ENCODE measurements at places on chromosomes 12 and 14.

DNA sequence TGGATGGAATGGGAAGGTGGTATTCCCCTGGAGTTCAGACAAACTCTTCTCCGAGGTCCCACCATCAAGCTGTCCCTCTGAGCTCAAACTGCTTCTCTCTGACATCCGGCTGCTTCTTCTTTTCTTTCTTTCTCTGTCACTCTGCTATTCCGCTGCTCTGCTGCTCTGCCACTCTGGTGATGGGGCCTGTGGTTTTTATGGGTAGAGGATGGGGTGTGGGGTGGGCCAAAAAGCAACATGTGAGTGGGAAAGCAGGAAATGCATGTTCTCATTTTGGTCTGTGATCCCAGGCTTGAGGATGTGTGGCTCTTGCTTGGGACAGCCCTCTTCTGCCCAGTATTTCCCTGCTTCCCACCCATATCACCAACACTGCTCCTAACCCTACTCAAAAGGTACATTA is 30.6 kb downstream of the CLECL1 start:
- no peak for DNase-seq

DNA sequence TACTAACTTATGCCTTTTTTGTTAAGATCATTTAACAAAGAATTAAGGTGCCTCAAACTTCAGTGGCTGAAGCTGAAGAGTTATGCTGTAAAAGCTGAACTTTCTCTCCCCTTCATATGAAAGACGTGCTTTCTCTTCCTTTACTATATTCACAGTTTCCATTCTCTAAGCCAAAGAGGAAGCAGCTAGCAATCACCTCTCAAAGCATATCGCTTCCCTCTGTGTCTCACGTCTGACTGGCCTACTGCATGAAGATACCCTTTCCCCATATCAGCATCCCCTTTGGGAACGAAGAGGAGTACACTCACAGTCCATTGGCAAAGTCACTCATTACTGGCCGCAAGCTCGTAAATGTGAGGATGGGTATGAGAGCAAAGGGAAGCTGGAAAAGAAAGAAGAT is 34.9 kb downstream of the SLC11A2 start:
- DNase-seq, result no peak

DNA sequence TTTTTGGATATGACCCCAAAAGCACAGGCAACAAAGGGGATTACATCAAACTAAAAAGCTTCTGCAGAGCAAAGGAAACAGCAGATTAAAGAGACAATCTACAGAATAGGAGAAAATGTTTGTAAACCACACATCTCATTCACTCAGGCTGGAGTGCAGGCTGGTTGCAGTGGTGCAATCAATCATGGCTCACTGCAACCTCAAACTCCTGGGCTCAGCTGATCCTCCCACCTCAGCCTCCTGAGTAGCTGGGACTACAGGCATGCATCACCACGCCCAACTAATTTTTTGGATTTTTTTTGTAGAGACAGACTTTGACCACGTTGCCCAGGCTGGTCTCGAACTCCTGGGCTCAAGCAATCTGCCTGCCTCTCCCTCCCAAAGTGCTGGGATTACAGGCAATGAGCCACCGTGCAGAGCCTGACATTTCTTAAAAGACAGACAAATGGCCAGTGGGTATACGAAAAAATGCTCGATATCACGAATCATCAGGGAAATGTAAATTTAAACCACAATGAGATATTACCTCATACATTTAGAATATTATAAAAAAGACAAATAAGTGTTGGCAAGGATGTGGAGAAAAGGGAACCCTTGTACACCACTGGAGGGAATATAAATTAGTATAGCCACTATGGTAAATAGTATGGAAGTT is 9.8 kb downstream of the NCKAP5L start:
- DNase-seq, result no peak

- peak; percentile 57 for DNase-seq
These were observed 73.1 kb upstream of the CEP83 start for GRCh38 chr12:94532490-94533422.

- no peak for DNase-seq
These were observed 65.8 kb downstream of the KCNK10 start for GRCh38 chr14:88256997-88257950.

GRCh38 chr12:123916729-123917128 is 55.9 kb downstream of the CCDC92 start:
- no peak for DNase-seq

- no peak for DNase-seq
These were observed at the start of gene LYZ for GRCh38 chr12:69348162-69348938. TSS of gene LYZ (plus strand) at chr12:69348381. CDS start at chr12:69348409, 28 bp downstream.

- DNase-seq, result no peak
These were observed 164.5 kb downstream of the SLC38A4 start for GRCh38 chr12:46661110-46661845.

DNA sequence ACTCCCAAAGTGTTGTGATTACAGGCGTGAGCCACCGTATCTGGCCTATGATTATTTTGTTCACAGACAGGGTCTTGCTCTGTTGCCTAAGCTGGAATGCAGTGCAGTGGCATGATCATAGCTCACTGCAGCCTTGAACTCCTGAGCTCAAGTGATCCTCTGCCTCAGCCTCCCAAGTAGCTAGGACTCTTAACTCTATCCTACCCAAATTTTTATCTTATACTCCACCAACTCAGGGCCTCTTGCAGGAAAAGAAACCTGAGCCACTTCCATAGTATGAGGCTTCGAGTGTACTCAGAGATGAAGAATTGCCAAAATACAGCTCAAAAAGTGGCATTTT is 828 bp downstream of the MMAB start:
- no peak for DNase-seq

DNA sequence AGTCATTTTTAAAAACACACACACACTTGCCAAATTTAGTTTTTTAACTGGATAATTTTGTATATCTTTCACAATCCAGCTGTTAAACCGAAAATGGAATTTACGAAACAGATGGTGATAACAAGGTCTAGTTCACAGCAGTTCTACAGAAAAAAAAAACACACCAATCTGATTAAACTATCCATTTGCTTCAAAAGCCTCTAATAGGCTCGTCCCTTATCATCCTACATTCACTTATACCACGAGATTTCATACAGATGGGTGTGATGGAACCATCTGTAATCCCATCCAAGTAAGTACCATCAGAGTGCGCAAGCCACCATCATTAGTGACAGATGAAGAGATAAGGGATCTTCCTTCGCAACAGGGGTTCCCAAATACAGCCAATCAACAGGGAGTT is 20.1 kb downstream of the GCH1 start:
- DNase-seq, result no peak

DNA sequence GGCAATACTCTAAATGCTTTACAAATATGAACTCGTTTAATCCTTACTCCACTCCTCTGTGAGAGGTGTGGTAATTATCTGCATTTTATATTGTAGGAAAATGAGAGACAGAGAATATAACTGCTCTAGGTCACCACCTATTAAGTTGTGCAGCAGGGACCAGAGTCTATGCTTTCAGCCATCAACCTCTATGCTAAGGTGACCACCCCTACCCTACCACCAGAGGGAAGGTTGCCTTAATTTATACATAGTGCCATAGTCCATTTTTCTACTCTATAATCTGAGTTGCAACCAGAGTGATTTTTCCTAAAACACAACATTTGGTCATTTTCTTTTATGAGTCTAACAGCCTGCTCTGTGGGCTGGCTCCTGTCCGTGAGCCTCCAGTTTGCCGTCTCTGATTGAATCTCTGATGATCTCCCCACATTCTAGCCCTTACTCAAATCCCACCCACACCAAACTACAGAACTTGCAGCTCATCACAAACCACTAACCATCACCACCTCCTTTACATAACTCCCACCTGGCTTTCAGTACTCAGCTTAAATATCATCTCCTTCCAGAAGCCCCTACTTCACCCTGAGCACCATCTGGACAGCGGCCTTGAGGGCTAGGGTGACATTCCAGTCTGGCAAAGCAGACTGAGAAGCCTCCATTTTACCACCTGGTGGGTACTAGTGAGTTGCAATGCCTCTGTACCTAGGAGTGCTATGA is 126.6 kb downstream of the PPM1H start:
- DNase-seq, result no peak

DNA sequence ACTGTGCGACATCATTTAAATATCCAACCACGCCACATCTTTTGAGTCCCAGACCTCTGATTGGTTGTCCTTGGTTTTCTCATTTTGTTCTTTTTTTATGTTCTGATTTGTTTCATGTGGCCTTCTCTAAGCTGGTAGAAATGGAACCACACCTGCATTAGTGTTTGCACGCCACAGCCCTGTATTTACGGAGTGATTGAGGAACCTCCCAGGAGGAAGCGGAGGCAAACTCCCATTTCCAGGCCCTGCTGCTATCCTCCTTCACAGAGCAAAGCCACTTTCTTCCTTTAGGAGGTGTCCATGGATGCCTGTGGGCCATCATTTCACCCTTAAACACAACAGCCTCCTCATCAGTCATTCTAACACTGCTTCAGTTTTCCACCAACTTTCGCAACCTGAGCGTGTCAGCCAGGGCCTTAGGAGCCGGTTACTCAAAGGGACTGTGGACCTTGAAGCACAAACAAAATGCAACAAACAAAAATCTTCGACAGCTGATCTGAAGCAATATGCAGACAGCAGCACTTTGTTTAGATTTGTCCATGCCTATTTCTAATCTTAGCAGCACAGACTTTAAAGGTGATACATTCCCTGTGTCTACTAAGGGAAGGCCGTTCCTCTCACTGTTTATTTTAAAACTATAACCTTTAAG is 1258.1 kb upstream of the TMEM132C start:
- DNase-seq, result no peak

DNA sequence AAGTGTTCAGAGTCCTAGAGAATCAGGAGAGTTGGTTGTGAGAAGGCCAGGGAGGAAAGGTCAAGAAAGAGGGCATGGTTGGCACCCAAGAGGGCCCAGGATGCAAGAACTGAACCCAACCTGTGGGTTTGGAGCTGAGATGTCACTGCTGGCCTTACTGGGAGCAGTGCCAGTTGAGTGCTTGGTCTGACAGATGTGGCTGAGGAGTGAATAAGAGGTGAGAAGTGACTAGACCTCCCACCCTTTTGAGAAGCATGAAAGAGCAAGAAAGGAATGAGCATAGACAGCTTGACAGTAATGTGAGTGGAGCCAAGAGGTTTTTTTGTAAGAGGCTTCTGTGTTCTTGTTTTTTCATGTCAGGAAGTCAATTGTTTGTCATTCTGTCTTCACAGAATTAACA is 95.3 kb downstream of the FGD4 start:
- no peak for DNase-seq

DNA sequence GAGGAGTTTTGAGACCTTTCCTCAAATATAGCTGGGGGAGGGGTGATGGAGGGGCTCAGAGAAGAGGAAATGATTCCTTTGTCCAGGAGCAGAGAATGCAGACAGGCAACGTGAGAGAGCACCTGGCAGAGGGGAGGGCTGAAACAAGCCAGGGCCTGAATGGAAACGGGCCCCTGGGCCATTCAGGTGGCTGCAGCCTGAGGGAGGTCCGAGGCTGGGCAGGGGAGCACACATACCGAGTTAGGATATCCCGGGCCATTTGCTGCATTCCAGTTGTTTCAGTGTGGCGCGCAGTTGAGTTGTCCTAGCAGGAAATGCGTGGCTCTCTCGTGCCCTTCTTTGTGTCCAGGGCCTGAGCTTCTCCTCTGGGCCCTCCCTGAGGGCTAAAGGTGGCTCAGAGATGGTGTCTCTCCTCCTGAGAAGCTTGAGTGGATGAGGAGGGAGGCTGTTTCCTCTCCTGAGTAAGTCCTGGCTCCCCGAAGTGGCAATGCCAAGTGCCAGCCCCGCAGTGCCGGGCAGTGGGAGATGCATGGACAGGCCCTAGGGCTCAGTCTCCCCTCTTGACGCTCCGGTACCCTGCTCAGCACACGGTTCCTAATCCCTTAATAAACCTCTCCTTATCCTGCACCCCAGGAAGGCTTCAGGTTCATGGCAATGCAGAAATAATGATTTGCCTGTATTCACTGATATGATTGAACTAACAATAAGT is 85.5 kb upstream of the VRK1 start:
- no peak for DNase-seq

GRCh38 chr12:63018273-63018672 is 83.3 kb upstream of the PPM1H start:
- no peak for DNase-seq

DNA sequence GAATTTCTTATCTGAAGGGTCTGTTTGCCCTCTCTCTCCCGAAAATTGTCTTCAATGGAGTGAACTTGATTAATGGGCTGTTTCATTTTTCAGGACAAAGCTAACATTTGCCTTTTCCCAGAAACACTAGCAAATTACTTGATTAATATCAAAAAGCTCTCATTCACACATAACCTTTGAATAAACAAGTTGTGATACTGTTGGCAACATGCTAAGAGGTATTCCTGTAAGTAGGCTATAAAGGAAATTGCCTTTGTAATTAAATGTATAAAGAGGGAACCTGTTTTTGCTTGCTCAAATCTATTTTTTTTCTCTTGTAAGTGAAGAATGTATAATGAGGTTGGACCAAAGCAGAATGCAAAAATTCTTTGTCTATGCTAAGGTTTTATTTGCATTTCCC is 457.2 kb downstream of the TMTC2 start:
- DNase-seq, result no peak

DNA sequence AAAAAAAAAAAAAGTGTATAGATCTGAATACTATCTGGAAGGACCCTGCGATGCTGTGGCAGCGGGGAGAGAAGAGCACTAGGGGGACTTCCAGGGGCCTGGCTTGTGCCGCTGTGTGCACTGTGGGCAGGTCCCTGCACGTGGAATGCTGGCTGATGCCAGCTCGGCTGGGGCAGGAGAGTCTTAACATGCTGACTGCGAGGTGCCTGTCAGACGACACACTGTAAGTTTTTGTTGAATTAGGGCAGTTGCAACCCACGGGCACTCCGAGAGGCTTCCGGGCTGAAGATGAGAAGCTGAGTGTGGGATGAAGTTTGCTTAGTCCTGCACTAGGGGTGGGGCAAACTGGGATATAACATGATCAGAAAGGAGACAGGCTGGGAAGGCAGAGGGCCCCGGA is 10.7 kb downstream of the GLT1D1 start:
- no peak for DNase-seq

GRCh38 chr12:52873832-52874572 is 25.2 kb upstream of the KRT78 start:
- DNase-seq, result no peak

- DNase-seq, result no peak
These were observed 34.3 kb upstream of the TEX22 start for GRCh38 chr14:105363847-105364708.

DNA sequence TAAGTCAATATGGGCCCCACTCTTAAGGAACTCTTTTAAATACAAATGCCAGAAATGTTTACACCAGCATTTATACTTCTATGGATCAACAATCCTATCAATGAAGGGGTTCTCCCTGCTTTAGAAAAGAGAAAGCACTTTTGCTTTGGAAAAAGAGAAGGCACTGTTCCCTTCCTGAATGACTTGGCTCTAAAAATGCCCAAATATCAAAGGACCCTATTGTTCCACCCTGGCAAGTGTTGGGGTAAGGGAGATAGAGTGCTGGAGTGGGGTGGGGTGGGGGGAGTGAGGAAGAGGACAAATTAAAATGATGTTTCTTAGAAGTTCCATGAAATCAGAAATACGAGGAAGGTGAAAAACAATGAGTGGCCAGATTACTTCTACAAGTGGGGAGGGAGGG is 131.6 kb upstream of the GRIN2B start:
- DNase-seq, result no peak

GRCh38 chr12:18151036-18151435 is 61.0 kb upstream of the RERGL start:
- no peak for DNase-seq

GRCh38 chr14:34241185-34241711 is 220.8 kb downstream of the SPTSSA start:
- DNase-seq, result no peak
